ENCODE measurements at places on chromosomes 3 and 15.
A peak's percentile ranks its signal among the peaks of the same experiment; 100 is the strongest.

DNA sequence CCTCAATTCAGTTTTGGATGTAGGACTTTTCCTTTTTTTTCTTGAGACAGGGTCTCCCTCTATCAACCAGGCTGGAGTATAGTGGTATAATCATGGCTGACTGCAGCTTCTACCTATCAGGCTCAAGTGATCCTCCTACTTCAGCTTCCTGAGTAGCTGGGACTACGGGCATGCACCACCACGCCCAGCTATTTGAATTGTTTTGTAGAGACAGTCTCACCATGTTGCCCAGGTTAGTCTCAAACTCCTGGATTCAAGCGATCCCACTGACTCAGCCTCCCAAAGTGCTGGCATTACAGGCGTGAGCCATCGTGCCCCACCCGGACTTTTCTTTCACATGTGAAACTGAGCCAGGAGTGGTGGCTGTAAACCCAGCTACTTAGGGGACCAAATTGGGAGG is 3.5 kb downstream of the RNU5B-1 start:
- peak; percentile 28 for DNase-seq

- no peak for DNase-seq
Measured at GRCh38 chr15:100502651-100503050, 26.1 kb downstream of the CERS3 start.

DNA sequence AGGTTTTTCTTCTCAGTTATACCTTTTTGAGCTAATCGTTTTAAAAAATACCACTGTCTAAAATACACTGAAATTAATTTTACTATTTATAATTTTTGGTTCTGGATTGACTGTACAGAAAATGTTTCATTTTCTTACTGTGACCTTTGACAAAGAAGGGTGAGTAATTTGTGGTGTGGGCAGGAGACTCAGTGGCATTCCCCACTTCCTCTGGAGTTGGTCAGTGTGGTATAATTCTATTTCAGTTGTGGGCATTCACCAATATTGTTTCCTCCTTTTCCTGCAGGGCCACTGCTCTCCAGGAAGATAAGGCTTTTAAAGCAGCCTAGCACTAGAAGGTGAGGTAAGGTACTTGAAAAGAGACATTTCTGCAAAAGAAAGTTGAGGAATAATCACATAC is 6.5 kb downstream of the DAG1 start:
- DNase-seq: no peak

- DNase-seq: no peak
Measured at GRCh38 chr3:34022147-34022546, 223.7 kb downstream of the PDCD6IP start.

GRCh38 chr3:173943264-173943663 is 545.7 kb downstream of the NLGN1 start:
- DNase-seq: no peak

DNA sequence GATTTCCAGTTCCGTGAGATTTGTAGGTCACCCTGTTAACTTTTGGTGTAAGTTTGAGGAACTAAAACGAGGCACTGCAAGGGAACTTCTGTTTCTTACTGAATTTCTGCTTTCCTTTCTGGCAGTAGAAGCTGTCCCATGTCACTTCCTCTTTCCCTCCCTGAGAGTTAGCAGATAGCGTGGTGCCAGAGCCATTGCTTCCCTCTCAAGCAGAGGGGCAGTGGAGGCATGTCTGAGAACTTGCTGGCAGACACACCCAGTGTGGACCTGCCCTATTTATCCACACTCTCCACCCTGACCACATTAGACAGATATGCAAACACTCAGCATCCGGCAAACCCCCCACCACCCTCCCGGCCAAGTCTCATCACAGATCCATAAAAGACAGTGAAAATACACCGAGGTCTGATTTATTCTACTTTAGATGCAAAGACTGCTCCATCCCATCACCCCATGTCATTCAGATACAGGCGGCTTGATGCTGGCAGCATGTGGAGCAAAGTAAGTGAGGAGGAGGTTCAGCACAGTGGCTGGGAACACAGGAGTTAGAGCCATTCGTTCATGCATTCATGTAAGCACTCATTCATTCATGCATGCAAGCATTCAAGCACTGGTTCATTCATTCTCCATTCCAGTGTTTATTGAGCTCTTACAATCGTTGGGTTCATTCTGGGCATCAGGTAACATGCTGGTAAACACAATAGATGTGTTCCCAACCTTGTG is 324.7 kb downstream of the SHQ1 start:
- peak; percentile 35 for DNase-seq

DNA sequence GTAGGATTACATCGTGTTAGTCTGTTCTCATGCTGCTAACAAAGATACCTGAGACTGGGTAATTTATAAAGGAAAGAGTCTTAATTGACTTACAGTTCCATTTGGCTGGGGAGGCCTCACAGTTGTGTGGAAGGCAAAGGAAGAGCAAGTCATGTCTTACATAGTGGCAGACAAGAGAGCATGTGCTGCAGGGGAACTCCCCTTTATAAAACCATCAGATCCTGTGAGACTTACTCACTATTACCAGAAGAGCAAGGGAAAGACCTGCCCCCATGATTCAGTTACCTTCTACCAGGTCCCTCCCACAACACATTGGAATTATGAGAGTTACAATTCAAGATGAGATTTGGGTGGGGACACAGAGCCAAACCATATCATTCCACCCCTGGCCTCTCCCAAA is 3.4 kb downstream of the SLC25A26 start:
- DNase-seq: no peak

Data from right lobe of liver (tissue), 6 donors.